Renal pelvis (tissue), 12 donors: ENCODE measurements at places on chromosomes 7 and 10. TPM values are rescaled to one million over a fixed set of nuclear protein-coding genes. Genes with fewer than 3 reads are reported as not detected.
A peak's percentile ranks its signal among the peaks of the same experiment; 100 is the strongest.

The C10orf88 gene
- polyA plus RNA-seq = 20.9 TPM

The DDIT4 gene
- 75.0 TPM for polyA plus RNA-seq

The AKR1C8 gene
- polyA plus RNA-seq = 0.28 TPM

The TMEM236 gene
- 0.43 TPM for polyA plus RNA-seq

The CASP2 gene
- 47.4 TPM for polyA plus RNA-seq

The HDAC9 gene
- polyA plus RNA-seq = 8.4 TPM

The HTR5A gene
- polyA plus RNA-seq = not detected

The TMEM196 gene
- polyA plus RNA-seq = not detected

- no peak for DNase-seq
These were observed 46.5 kb downstream of the TMEM106B start for GRCh38 chr7:12257582-12257981.

DNA sequence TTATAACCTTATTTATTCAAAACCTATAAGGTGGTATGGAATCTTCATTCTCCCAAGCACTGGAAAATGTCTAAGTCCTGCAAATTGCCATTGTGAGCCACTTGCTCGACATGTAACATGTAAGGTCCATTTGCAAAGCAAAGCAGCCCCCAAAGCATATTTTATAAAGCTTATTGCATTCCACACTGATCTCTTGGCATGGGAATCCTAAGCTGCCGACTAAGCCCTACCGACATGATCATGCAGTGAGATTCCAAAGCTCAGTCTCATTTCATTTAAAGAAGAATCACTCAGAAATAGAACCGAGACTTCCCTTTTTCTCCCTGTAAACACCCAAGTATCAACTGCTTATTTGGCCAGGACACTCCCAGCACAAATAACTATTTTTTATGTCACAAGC, 333.4 kb upstream of the MYO3A start:
- no peak for DNase-seq

- no peak for DNase-seq
These were observed 130.6 kb downstream of the SH3PXD2A start for GRCh38 chr10:103724771-103725170.

DNA sequence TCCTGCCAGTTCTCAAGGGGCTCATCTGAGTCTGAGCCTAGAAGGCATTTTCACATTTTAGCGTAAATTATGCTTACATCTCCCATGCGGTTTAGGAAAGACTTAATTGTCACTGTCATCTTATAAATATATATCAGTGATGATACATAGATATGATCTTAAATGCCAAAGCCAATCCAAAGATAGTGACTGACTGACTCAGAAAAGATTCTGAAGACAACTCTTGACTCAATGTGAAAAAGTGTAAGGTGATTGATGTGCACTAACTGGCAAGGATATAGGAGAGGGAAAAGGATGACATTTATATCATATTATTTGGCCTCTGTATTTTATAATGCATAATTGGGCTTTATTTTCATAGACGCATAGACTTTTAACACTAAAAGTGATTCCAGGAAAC, 84.9 kb upstream of the LRRN3 start:
- no peak for DNase-seq

GRCh38 chr7:91034459-91035368, 229.5 kb upstream of the FZD1 start:
- DNase-seq = peak; percentile 53

- DNase-seq = no peak
These were observed 96.6 kb downstream of the ANKRD30A start for GRCh38 chr10:37222046-37222445.

DNA sequence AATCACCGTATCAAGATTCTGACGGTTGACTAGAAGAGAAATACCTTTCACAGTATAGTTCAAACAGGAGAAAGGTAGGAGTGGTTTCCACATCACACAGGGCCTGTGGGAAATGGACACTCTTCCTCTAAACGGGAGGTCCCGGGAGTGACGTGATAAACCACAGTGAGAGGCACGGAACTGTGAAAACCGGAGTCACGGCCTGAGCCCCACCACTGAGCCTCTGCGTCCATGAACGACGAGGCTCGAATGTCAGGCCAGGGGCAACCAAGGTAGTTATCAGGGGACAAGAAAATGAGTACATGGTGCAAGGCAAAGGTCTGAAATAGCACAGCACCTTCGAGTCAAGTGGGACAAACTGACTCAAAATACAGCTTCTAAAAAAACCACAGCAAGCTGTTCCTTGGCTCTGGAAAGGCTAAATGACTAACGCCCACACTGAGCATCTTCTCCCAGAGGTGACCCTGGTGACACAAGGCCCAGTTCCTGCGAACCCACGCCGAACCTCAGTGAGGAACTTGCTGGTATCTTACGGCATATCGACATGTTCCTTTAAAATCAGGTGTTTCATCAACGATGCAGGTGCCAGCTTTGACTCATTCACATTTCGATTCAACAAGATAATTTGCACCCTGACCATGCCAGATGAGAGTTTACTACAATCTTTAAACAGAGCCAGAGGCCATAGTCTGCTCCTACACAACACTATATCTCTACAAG, 99.3 kb downstream of the DIP2C start:
- DNase-seq = no peak
